ENCODE measurements at places on chromosomes 16 and 17.

DNA sequence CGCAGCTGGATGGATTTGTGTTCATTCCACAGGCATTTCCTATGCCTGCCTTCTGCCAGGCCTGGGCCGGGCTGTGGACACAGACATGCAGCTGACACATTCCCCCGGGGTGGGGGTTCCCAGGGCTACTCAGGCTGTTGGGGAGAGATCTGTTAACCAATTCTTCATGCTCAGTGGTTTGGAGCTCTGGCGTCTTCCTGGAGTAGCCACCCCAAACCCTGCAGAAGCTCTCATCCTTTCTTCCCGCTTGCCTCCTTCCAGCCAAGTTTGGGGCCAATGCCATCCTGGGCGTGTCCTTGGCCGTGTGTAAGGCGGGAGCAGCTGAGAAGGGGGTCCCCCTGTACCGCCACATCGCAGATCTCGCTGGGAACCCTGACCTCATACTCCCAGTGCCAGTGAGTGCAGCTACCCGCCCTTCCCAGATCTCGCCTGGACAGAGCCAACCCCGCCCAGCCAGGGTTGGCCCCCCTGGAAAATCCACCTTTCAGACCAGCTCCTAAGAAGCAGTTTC is 2.6 kb downstream of the ENO3 start:
- no peak for DNase-seq

DNA sequence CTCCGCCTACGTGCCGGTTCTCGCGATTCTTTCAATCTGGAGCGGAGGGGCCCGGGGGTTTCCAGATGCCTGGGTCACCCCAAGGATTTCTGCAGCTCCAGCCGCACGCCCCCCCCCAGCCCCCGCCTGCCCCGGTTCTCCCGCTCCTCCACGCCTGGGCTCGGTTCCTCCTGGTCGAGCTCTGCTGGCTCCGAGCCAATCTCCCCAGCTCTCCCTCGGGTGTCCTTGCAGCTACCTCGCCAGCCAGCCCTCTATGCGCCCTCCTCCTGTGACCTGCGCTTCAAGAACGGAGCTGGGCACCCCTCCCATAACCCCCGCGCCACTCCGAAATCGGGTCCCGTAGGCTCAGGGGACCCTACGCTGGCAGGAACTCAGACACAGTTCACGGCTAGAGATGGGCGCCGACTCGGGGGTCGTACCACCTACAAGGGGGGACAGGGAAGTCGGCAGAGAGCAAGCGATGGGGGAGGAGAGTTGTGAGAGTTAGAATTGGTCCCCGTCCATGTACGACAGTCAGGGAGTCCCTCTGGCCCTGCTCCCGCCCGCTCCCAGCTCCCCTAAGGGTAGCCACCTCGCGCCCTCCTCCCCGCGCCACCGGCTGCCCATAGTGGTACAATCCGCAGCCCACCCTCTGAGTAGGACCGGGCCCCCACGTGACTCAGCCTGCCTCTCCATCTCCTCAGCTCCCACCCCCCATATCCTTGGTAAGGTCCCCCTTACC is 961 bp downstream of the FGF11 start:
- no peak for DNase-seq

GRCh38 chr16:14450846-14451245 is 179.2 kb downstream of the PARN start:
- no peak for DNase-seq

- no peak for DNase-seq
These were observed 83.2 kb upstream of the TOB1 start for GRCh38 chr17:50949128-50949988.

DNA sequence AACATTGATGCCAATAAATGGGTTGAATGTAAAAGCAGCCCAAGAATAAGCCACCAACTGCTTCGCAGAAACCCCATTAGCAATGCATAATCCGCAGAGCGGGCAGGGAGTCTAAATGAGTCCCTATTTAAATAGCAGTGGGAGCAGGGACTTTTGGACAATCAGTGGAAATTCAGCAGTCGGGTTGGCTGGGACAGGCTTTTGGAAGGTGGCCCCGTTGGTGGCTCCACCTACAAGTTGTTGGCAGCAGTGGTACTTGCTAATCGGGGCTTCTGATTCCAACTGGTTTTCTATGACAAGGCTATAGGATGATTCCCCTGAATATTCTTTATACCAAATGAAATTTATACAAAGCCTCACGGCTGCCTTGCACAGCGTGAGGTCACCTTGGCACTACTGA is 86.3 kb downstream of the WDR59 start:
- DNase-seq, result no peak

DNA sequence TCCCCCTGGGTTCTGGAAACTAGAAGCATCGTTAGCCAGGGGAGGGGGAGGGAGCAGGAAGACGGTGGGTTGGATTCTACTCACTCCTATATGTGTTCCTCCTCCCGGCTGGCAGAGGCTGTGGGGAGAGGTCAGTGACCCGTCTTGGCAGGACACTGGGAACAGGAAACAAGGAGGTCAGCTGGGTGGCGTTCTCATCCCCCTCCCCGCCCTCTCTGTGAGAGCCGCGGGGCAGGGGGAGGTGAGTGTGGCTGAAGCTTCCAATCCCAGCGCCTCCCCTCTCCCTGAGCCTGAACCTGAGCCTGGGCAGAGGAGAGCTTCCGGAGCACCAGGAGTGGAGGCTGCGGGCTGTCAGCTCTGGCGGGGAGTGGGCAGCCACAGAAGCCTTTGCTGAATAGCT is 12.5 kb downstream of the GPRC5C start:
- no peak for DNase-seq

DNA sequence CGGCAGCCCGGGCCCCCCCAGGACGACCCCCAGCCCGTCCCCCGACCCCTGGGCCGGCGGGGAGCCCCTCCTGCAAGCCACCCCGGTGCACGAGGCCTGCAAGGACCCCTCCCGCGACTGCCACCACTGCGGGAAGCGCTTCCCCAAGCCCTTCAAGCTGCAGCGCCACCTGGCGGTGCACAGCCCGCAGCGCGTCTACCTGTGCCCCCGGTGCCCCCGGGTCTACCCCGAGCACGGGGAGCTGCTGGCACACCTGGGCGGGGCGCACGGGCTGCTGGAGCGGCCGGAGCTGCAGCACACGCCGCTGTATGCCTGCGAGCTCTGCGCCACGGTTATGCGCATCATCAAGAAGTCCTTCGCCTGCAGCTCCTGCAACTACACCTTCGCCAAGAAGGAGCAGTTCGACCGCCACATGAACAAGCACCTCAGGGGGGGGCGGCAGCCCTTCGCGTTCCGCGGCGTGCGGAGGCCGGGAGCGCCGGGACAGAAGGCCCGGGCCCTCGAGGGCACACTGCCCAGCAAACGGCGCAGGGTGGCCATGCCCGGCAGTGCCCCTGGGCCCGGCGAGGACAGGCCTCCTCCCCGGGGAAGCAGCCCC is 15.6 kb upstream of the ZFPM1 start:
- DNase-seq, result no peak

GRCh38 chr17:13575922-13576419 is 25.8 kb downstream of the HS3ST3A1 start:
- no peak for DNase-seq

GRCh38 chr17:2346475-2346874 is 9.2 kb downstream of the SGSM2 start:
- no peak for DNase-seq

DNA sequence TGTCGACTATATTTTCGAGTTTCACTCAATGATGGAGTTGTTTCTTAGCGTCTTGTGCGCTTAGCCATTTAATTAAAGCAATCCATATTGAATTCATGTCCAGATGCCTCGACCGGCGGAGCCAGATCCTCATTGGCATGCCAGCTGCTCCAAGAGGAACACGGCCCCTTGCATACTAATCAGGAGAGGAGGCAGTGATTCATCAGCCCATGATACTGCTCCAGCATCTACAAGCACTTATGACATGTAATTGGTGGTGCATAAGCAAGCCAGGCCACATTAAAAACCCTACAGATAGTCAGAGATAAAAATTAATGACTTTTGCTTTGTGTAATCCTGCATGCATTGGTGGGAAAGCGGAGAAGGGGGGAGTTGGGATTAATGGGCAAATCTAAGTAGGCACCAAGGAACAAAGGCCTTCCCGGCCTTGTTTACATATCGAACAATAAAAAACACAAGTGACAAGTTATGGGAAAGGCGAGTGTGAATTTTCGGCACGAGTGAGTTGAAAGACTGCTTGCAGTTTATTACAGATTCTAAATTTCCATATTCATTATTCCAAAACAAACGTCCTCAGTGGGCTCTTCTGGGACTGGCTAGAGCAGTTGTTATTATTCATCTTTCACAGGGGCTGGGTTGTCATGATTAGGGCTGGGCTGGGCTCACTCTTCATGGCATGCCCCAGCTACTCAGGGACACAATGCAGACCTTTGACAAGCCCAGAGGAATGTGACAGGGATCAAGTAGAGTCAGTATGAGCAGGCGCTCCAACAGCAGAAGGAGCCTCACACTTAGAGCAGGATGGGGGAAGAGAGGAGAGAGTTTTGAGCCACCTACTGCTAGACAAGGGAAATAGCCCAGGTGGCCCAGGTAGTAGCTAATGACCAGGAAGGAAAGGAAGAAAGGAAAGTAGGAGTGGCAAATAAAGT is 281.7 kb upstream of the ZFHX3 start:
- no peak for DNase-seq

DNA sequence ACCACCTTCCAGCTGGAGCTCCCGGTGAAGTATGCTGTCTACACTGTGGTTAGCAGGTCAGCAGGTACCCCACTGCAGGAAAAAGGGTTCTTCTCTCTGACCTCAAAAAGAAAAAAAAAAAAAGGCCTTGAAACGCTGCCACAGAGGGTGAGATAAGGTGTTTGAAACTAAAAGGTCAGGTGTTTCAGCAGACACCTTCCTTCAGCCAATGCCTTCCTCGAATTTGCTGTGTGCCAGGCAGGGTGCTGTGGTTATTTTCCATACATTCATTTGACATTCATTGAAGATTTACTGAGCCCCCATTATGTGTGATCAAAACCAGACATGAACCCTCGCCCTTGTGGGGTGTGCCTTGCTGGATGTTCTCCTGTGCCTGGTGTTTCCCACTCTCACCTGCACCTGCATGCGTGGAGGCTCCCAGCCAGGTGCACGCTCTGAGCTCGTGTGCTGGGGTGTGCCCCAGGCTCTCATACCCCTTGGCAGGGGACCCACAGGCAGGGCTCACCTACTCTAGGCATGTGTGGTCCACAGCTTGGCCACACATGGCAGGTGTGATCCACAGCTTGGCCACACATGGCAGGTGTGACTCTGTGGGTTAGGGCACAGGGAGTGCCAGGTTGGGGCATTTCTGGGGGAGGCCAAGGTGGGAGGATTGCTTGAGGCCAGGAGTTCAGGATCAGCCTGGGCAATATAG is 15.8 kb upstream of the ITGAD start:
- DNase-seq, result no peak

DNA sequence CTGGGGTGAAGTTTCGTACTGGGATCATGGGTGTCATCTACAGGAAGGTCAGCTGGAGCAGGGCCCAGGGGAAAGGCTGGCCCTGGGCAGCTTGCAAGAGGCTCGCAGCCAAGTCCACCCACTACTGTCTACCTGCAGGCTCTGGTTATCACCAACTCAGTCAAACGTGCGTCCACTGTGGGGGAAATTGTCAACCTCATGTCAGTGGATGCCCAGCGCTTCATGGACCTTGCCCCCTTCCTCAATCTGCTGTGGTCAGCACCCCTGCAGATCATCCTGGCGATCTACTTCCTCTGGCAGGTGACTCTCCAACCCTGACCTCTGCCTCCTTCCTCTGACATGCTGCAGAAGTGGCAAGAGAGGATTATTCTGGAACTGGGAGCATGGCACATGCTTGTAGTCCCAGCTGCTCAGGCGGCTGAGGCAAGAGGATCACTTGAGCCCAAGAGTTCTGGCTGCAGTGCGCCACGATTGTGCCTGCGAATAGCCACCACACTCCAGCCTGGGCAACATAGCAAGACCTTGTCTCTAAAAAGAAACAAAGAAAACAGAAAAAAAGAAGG is 29.2 kb downstream of the ABCC3 start:
- DNase-seq, result no peak

Measured in NCI-H2081 treated with DMSO at 0.1 percent for 48 hours (cell line).